ENCODE measurements at places on chromosomes 7 and 10.

GRCh38 chr10:94963901-94964300 is 25.4 kb downstream of the CYP2C9 start:
- DNase-seq, result no peak

- no peak for DNase-seq
These were observed 149.8 kb upstream of the HDAC9 start for GRCh38 chr7:18345641-18346234.

GRCh38 chr7:36599645-36600313 is 124.5 kb downstream of the AOAH start:
- no peak for DNase-seq

DNA sequence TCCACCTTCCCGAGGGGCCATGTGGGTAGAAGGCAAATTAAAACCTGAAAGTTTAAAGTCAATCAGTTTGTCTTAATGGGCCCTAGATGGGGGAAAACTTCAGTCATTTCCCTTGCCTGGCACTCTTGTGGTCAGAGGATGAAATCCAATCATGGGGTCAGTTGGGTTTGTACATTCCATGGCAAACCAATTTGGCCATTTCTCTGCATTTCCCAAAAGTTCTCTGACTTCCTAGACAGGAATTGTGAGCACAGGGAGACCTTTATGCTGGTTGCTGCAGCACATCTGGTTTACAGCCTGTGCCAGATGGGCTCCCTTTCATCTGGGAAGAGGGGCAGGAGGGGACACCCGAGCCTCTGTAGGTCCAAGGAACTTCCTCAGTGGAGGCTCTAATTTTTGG is 113.0 kb downstream of the CYP26A1 start:
- DNase-seq, result no peak

- DNase-seq, result no peak
These were observed 19.2 kb upstream of the PLEKHS1 start for GRCh38 chr10:113732160-113732881.

- no peak for DNase-seq
These were observed 5.1 kb upstream of the BLVRA start for GRCh38 chr7:43753271-43753810.

- DNase-seq, result no peak
These were observed 55.6 kb upstream of the DLX6 start for GRCh38 chr7:96949766-96950165.

DNA sequence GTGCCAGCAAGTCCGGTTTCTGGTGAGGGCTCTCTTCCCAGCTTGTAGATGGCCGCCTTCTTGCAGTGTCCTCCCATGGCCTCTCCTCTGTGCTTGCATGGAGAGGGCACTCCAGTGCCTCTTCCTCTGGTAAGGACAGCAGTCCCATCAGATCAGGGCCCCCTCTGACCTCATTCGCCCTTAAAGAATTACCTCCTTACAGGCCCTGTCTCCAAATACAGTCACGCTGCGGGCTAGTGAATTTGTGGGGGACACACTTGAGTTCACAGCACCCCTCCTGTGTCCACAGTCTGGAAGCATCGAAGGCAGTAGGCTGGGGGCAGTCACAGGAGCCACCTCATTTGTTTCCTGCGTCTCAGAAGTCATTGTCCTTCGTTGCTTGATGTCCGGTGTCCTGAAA is 54.6 kb downstream of the LHPP start:
- no peak for DNase-seq

Measured in stimulated activated CD4-positive, alpha-beta T cell treated with anti-CD3 and anti-CD28 coated beads, TNF-alpha, amount 100 ng/mL, for 48 hours (primary cell).